ENCODE measurements at places on chromosomes 5 and 9.

DNA sequence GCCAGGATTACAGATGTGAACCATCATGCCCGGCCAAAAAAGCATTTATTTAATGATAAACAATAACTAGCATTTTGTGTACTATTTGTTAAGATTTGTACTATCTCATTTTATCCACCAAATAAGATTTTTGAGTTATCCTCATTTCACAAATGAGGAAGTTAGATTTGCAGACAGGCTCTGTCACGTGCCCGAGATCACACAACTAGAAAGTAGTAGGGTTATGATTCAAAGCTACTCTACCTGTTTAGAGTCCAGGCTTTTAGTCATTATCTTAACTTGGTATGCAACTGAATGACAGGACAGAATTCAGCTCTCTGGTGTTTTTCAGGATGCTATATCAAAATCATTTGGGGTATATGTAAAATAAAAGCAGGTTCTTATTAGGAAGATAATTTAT lies 20.5 kb downstream of the RANBP17 start:
- no peak for DNase-seq

DNA sequence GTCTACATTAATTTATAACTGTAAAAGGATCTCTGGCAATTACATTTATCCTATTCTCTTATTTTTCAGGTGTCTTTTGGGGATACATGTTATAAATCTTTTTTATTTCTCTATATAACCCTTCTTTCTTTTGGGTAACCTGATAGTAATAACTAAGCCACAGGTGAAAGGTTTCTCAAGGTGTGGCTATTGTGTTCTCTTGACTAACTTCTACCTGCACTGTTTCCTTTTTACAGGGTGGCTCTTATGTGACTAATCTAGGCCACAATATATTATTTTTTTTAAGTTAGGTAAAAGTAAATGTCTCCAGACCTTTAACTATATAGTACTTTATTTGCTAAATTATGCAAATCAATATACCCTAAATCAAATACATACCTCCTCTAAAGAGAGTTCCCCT lies 193.2 kb downstream of the EFNA5 start:
- DNase-seq = no peak

DNA sequence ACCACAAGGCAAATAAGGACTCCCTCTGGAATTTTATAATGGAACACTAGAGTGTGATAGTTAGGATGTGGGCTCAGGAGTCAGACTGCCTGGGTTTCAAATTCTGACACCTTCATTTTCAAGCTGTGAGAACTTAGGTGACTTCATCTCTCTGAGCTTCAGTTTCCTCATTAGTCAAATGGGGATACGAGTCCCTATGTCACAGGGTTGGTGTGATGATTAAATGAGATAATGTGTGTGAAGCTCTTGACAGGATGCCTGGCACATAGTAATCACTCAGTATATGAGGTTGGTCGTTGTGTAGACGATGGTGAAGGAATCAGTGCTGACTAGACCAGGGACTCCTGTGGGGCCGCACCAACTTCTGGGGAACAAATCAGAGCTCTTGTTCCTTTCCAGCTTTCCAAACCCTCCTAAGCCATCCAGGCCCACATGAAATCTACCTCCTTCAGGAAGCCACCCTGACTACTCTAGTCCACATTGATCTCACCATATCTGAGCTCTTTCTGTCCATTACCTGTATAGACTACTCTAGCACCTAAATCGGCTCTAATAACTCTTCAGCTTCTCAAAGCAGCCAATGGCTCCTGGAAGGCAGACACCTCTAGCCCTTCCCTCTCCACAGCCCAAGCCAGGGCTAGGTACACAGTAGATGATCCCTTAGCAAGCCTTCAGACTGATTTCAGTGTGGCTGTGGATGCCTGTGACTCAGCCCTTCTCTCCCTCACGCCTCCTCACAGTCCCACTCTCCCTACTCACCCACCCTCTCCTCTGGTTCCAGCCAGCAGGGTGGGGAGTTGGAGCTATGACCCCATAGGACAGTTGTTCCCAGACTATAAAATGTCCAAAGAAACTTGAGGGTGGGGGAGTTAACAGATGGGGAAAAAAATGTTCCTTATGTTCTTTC lies 2.5 kb upstream of the TCF7 start:
- no peak for DNase-seq

DNA sequence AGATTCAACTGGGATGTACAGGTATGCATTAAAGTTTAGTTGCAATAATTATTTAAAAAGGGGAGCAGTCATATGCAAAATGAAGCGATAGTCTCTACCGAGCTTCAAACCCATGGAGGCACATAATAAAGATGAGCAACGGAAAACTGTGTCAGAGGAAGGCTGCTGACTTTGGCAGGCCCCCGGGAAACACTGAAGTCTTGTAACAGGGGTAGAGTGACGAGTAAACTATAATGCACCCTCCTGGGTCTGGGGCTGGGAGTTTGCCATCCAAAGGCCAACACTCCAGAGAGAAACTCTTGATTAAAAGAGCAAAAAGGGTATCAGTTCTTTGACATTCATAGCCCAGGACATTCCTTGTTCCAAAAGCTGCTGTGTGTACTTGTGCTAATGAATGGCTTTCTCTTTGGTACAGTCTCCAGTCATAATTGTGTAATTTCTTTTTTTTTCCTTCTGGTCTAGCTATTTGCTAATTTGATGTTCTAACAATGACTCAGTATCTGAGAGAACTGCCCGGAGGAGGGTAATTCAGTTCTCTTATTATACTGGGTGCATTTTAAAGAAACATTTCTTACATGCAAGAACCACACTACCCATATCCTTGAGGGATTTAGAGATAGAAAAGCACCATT lies 59.2 kb downstream of the TNC start:
- peak; percentile 30 for DNase-seq

DNA sequence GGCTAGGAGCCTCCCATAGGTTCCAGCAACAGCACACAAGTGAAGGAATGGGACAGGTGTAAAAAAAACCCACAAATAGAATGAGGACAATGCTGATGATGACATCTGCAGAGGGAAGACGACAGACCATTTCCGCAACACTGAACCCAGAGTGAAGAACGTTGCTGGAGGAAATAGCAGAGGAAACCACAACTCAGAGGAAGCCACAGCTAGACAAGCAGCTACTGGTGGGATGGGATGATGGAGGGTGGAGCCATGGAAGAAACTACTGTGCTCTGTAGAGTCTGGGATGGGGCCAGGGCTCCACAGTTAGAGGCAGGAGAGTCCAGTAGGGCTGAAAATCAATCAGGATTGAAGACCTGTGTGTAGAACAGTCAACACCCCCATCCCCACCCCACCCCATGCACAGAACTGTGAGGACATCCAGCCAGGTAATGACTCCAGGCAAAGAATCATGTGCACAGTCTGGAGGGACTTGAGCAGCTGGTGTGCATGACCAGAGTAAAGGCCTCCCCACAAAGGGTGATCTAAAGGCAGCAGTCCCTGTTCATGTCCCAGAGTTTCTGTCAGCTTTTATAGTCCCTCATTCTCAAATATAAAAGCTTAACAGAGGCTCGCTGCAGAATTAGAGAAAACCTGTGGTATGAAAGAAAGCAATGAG lies 65.2 kb upstream of the SPIN1 start:
- DNase-seq = no peak

GRCh38 chr5:35319333-35320002 lies 89.2 kb upstream of the PRLR start:
- DNase-seq = no peak

- DNase-seq = no peak
Measured at GRCh38 chr9:113222482-113222841, 1.1 kb downstream of the SLC31A1 start.

- DNase-seq = peak; percentile 20
Measured at GRCh38 chr5:60677850-60678664, 21.9 kb downstream of the DEPDC1B start.

- DNase-seq = no peak
Measured at GRCh38 chr5:155113888-155114287, 100.3 kb downstream of the KIF4B start.

All from AG09319 (cell line).